Head of caudate nucleus (tissue), 42 donors: ENCODE measurements at places on chromosomes 11 and 22.
A peak's percentile ranks its signal among the peaks of the same experiment; 100 is the strongest.

- DNase-seq, result no peak
Measured at GRCh38 chr11:11243590-11244469, 109.2 kb downstream of the CSNK2A3 start.

DNA sequence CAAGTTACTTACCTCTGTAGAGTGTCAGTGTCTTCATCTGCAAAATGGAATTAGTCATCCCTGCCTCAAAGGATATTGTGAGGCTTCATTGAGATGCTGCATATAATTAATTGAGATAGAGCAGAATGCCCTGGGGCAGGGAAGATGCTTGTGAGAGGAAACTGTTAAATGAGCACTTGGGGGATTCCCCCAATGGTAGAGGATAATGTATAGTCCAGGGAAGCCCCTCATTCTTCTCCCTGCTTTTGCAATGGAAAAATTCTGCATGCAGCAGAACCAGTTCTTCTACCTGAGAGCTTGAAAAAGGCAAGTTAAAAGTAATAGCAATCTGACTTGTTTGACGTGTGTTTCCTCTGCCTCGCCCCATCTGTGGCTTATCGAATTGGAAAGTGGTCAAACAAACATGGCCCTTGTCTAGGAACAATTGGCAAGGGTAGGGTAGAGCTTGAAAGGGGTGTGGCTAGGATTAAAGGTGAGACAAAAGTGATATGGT, 90.9 kb downstream of the NAV2 start:
- no peak for DNase-seq

GRCh38 chr11:95121698-95122097, 32.1 kb downstream of the ENDOD1 start:
- no peak for DNase-seq

- no peak for DNase-seq
Measured at GRCh38 chr11:3052109-3052479, 5.1 kb downstream of the CARS1 start.

GRCh38 chr22:38042488-38042790, 14.8 kb upstream of the PICK1 start:
- no peak for DNase-seq

DNA sequence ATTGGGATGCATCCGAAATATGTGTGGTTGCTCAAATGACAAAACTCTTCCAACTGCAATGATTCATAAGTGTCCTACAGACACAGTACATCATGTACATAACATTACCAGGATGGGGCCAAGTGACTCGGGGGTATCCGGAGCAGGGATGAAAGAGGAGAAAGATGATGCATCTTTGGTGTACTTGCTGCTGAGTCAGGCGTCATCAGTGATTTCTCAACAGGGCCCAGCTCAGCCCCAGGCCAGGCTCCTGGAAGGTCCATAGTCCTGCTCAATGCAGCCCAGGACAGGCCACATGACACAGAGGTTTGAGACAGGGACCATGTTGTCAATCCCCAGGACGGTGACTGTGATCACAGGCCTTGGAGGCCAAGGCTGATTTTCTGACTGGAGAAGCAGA, 59.3 kb downstream of the GGTLC2 start:
- no peak for DNase-seq

- DNase-seq, result no peak
Measured at GRCh38 chr22:28883657-28883916, 215 bp downstream of the ZNRF3 start.

DNA sequence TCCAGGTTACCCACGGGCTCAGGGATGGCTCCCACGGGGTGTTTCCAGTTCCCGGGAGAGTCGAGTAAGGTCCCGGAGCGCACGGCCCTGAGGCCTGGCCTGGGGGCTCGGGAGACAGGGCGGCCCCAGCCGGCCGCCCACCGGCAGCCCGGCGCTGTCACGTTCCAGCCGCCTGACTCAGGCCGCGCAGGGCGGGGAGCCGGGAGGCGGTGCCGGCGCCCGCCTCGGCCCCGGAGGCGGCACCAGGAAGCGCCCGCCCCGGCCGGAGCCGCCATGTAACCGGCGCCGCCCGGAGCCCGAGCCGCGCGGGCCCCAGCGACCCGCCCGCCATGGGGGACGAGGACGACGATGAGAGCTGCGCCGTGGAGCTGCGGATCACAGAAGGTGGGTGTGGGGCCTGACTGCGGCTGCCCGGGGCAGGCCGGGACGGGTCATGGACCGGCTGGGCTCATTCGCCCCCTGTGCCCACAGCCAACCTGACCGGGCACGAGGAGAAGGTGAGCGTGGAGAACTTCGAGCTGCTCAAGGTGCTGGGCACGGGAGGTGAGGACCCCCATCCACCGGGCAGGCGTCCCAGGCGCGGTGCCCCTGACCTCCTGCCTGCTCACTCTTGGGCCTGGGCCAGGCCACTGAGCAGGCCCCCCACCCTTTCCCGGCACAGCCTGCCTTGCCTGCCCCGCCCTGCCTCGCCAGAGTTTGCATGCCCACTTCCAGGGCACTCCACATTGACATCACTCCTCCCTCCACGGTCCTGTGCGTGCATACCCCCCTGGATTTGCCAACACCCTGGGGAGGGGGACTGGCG, at the start of gene RPS6KA4:
Gene RPS6KA4 (plus strand): TSS at position 256 of the 805 bp plus-strand sequence. CDS start 74 bp downstream, at position 330.
- DNase-seq, result peak; percentile 39

- no peak for DNase-seq
Measured at GRCh38 chr11:111093061-111093460, 152.5 kb upstream of the POU2AF2 start.

DNA sequence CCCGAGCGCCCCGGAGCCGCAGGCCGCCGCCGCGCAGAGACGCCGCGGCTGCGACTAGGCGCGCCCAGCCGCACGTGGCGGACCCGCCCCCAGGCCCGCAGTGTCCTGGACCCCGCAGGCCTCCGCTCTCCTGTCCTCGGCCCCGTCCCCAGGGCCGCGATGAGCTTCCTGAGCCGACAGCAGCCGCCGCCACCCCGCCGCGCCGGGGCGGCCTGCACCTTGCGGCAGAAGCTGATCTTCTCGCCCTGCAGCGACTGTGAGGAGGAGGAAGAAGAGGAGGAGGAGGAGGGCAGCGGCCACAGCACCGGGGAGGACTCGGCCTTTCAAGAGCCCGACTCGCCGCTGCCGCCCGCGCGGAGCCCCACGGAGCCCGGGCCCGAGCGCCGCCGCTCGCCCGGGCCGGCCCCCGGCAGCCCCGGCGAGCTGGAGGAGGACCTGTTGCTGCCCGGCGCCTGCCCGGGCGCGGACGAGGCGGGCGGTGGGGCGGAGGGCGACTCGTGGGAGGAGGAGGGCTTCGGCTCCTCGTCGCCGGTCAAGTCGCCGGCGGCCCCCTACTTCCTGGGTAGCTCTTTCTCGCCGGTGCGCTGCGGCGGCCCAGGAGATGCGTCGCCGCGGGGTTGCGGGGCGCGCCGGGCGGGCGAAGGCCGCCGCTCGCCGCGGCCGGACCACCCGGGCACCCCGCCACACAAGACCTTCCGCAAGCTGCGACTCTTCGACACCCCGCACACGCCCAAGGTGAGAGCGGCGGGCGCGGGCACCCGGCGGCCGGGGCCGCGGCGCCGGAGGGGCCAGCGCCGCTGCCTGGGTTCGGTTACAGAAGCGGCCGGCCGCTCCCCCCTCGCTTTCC, 528 bp downstream of the WEE1 start:
- DNase-seq, result peak; percentile 20

- no peak for DNase-seq
Measured at GRCh38 chr11:107719073-107719472, 7.2 kb upstream of the SLN start.

DNA sequence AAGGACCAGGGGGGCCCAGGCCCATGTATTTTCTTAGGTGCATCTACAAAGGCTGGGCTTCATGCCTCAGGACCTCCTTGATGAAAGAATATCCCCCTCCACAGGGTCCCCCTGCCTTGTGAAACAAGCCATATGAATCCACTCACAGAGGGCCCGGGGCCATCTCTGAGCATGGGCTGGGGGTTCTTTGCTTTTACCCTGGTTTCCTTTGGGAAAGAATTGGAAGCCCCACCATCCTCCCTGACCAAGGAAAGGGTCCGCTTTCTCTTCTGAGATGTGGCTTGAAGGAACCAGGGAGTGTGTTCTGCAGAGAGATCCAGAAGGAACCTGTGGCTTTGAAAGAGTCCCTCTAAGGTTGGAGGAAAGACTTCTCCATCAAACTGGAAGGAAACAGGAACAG, 9.2 kb upstream of the ANO1 start:
- DNase-seq, result peak; percentile 1

- no peak for DNase-seq
Measured at GRCh38 chr11:7204778-7205177, 46.9 kb upstream of the SYT9 start.

DNA sequence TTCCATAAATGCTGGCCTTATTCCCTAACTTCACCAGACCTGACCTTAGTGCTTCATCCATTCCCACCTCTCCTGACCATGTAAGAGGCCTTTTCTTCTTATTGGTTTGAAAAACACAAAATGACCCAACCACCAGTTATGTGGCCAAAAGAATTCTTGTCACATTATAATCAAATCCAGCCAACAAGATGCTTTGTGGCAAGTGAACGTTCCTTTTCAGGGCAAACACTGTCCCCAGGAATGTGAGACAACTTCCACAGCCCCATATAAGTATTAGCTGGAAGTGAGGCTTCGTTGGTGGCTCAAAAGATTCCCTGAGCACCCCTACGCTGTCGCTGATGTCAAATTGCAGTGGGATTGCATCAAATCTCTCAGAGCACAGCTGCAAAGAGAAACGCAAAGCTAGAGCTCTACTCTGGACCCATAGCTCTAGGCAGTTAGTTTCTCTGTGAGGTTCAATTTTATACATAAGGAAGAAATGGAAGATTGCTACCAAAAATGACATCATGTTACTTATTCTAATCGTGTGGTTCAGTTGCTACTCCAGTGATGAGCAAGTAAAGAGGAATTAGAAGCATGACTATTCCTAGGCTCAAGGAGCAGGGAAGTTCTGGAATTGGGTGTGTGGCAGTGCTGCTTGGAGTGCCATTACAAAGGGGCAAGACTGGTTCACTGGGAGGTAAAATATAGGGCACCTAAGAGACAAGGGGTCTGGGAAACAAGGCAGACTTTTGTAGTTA, 26.1 kb downstream of the GLYATL1 start:
- no peak for DNase-seq

GRCh38 chr11:13338019-13338426, 60.4 kb downstream of the BMAL1 start:
- DNase-seq, result no peak

- DNase-seq, result no peak
Measured at GRCh38 chr22:28963362-28963761, 80.0 kb downstream of the ZNRF3 start.

GRCh38 chr22:29053048-29053702, 8.5 kb downstream of the C22orf31 start:
- no peak for DNase-seq

DNA sequence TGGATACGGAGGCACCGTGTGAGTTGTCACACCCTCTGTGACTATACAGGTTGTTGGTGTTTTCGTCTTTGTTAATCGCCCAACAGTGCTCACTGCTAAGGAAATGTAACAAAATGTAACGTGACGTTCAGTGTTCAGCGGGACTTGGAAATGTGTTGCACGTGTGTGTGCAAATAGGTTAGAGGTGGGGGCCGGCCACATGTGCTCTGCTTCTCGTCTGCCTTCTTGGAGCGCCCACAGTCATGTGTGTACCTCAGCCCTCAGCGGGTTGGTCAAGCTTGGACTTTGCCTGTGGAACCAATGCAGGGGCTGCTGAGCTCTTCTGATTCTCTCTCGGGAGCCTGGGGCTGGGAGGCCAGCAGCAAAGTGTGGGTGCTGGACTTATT, 7.4 kb upstream of the SMIM38 start:
- no peak for DNase-seq

DNA sequence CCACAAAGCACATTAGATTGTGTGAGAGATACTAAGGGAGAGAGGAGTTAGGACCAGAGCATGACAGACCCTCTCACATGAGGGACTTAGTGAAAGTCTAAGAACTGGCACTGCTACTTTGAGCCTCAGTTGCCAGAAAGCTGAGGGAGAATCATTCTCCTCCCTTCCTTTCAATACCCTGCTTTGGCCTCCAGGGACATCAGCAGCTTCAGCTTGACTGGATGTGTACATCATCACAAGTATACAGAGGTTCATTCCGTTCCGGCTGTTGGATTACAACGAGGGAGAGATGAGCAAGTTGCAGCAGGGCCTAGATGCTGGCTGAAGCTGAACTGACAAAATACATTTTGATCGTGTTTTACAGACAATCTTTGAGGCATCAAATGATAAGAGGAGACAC, 15.7 kb upstream of the ANO5 start:
- no peak for DNase-seq
